ENCODE measurements at places on chromosomes 12 and 14.

- DNase-seq, result no peak
Observed at GRCh38 chr12:98002887-98003493, 512.4 kb upstream of the TMPO start.

DNA sequence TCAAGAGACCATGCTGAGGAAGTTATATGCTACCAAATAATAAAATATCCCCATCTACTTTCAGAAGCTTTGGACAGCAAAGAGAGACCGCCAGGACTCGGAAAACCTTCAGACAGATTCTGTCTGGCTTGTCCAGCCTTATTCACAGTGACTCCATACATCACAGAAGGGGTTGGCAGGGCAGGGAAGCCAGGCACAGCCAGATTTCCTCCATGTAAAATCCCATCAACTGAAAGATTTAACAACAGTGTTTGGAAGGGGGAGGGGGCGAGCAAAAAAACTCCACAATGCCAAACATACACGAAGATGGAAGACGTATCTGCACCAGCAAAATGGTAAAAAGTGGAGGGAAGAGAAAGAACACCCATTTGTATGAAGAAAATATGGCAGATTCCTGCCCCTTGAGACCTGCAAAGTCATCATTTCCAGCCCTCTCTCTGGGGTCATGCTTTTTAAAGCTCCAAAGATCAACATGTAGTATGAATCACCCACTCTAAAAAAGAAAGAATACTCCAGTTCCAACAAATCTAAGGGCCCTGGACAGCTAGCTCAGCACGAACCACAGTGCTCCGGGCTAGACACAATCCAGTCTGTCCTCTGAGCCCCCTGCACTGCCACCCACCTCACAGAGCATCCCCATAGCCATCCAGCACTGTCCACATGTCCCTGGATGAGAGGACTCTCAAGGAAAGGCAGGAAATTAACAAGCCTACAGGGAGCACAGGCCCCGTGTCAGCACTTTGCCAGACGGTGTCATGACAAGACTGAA, 116.4 kb downstream of the DICER1 start:
- no peak for DNase-seq

GRCh38 chr14:91466192-91466591, 43.9 kb downstream of the PPP4R3A start:
- no peak for DNase-seq

- DNase-seq, result no peak
Observed at GRCh38 chr14:89740241-89740640, 214.3 kb downstream of the EFCAB11 start.

GRCh38 chr14:20460458-20461224, 593 bp downstream of the PIP4P1 start:
- peak; percentile 47 for DNase-seq

- DNase-seq, result no peak
Observed at GRCh38 chr12:59580050-59580449, 15.8 kb upstream of the SLC16A7 start.

- peak; percentile 40 for DNase-seq
Observed at GRCh38 chr14:104827177-104828055, 26.5 kb downstream of the ZBTB42 start.

GRCh38 chr12:51390891-51391282, 319 bp downstream of the GALNT6 start:
- peak; percentile 21 for DNase-seq

GRCh38 chr14:37779480-37779879, 184.1 kb downstream of the TTC6 start:
- DNase-seq, result no peak

DNA sequence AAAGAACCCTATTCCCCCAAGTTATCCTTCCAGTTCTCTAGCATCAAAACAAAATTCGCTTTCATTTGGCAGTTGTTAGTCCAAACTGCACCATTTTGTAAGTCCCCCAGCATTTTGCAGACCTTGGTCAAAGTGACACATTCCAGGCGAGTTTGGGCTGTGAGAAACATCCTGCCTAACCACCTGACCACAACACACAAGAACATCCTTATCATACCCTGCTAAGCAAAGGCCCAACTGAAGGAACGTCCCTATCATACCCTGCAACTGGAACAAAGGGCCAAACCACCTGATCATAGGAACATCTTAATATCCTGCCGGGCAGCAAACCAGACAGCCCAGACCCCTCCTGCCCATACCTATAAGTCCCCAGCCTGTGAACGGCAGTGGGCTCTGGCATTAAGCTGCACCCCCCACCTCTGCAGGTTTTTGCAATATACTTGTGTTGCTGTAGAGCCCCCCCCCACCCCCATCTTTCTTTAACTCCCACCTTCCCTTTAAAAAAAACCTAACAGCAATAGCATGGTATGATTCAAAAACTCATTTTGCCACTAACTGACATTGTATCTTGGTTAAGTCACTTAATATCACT, 2.7 kb downstream of the PCNX4 start:
- no peak for DNase-seq
